ENCODE measurements at places on chromosomes 1 and 21.
A peak's percentile ranks its signal among the peaks of the same experiment; 100 is the strongest.

- H3K4me3 ChIP-seq = no peak overlapping the region
- H3K27me3 ChIP-seq = no peaks in the 10 kb centered on the region
- H3K4me1 ChIP-seq = peaks cover 18% of the 10 kb centered on the region
- DNase-seq = no peak
Observed at GRCh38 chr1:165852871-165853270, 25.5 kb downstream of the UCK2 start.

DNA sequence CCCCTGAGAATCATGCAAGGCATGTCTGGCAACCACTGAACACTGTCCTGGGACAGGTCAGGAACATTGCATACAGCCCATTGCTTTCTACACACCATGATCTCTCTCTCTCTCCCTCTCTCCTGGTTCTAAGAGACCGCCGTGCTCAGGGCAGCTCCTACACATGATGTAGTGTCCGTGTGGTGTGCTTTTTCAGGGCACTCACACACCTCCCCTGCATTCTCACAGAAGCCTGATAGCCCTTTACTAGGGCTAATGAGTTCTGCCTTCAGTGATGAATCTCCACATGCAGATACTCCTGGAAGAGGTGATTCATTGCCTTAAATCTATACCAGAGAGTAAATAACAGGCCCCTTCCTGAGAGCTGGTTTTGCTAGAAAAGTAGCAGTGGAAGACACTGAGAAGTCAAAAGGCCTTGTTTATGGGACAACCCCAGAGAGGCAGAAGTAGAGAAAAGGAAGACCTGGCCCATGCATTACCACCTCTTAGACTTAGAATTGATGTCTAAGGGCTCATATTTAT is 7.2 kb upstream of the OLFML2B start:
- DNase-seq = no peak
- H3K27me3 ChIP-seq = no peaks in the 10 kb centered on the region
- H3K4me1 ChIP-seq = peaks cover 5% of the 10 kb centered on the region
- H3K27ac ChIP-seq = no peak overlapping the region
- no peaks in the 10 kb centered on the region for H3K36me3 ChIP-seq

- peak overlapping the region; percentile 85 for H3K4me3 ChIP-seq
- peaks cover 3% of the 10 kb centered on the region for H3K4me1 ChIP-seq
- H3K36me3 ChIP-seq = no peaks in the 10 kb centered on the region
Observed at GRCh38 chr1:183635099-183635605, 431 bp downstream of the ARPC5 start.

- peak; percentile 49 for DNase-seq
- H3K4me1 ChIP-seq = no peaks in the 10 kb centered on the region
Observed at GRCh38 chr1:204507317-204508105, 8.7 kb upstream of the MDM4 start.

- peaks cover 5% of the 10 kb centered on the region for H3K27me3 ChIP-seq
- H3K36me3 ChIP-seq = no peaks in the 10 kb centered on the region
- H3K4me3 ChIP-seq = no peak overlapping the region
- no peak overlapping the region for H3K27ac ChIP-seq
Observed at GRCh38 chr1:40594187-40594531, 62.7 kb downstream of the ZNF684 start.

- no peak overlapping the region for H3K27ac ChIP-seq
- no peak overlapping the region for H3K4me3 ChIP-seq
- H3K4me1 ChIP-seq = peaks cover 12% of the 10 kb centered on the region
- no peaks in the 10 kb centered on the region for H3K27me3 ChIP-seq
Observed at GRCh38 chr1:23417570-23417969, 7.0 kb downstream of the TCEA3 start.

DNA sequence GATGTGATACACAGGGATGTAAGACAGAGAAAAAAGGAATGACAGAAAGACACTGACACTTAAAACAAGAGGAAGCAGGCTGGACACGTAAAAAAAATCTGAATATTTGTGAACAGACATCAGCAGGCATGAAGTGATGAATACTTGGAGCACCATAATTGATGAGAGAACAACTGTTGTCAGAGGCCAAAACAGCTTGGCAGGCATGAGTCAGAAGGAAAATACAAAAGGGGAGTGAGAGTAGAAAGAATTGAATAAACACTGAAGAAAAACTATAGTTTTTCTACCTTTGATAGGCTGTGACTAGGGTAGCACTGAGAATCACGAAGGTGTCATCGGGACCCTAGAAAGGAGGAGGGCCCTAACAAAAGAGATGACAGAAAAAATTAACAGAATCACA is 21.6 kb upstream of the GUCA2A start:
- H3K36me3 ChIP-seq = peaks cover 72% of the 10 kb centered on the region
- H3K4me3 ChIP-seq = no peak overlapping the region
- no peaks in the 10 kb centered on the region for H3K27me3 ChIP-seq
- peak overlapping the region; percentile 8 for H3K27ac ChIP-seq

- H3K36me3 ChIP-seq = no peaks in the 10 kb centered on the region
- peak; percentile 40 for DNase-seq
- no peaks in the 10 kb centered on the region for H3K27me3 ChIP-seq
- H3K27ac ChIP-seq = peak overlapping the region; percentile 75
Observed at GRCh38 chr1:232891656-232892317, 58.6 kb upstream of the NTPCR start.

DNA sequence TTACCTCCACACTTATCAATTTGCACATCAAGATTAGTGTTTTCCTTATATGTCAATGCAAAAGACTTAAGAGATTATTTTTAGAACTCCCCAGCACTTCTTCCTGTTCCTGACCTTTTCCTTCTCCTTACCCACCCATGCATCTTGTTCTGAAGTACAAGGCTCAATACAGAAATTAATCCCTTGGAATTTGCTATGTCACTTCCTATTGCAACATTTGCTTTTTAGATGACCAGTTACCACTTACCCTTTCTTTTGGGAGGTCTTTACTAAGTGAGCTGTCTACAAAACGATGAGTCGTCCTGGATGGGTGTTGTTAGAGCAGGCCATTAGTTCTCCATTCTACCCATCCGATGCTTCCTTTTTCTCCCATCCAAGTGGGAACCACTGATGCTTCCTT is 221.2 kb downstream of the FMN2 start:
- no peaks in the 10 kb centered on the region for H3K27me3 ChIP-seq
- H3K4me1 ChIP-seq = peaks cover 7% of the 10 kb centered on the region
- H3K36me3 ChIP-seq = no peaks in the 10 kb centered on the region
- no peak overlapping the region for H3K27ac ChIP-seq
- no peak overlapping the region for H3K4me3 ChIP-seq
- DNase-seq = peak; percentile 90

DNA sequence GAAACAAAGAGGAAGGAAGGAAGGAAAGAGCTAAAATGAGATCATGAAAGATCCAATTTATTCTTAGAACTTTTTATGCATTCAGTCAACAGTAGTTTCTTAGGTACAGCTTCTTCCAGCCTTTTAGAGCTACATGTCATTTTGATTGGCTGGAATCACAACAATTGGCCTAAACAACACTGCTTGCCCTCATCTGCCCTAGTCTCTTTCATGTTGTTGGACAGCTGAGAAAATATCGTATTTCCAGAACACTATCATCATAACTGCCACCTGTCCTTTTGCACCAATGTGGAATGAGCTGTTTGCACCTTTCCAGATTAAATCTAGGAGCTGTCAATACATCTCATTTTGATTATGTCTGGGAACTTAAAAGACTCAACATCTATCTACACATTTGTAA is 161.7 kb downstream of the TGFBR3 start:
- H3K4me3 ChIP-seq = no peak overlapping the region
- peaks cover 1% of the 10 kb centered on the region for H3K4me1 ChIP-seq
- no peak overlapping the region for H3K27ac ChIP-seq
- no peak for DNase-seq

DNA sequence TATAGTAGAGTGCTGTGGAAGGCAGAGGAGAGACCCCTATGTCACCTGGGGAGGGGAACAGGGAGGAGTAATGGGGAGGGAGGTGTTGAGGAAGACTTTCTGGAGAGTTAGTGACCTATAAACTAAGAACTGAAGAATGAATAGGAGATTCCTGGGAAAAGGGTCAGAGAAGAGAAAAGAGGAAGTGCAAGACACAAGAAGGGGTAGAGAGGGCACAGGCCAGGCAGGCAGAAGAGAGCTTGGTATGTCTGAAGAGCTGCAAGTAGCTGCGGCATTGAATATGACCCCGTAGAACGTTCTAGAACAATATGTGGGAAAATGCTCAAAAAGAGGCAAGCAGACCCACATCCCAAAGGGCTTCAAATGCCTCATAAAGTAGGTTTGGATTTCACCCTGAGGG is 361.2 kb downstream of the PRDM2 start:
- no peaks in the 10 kb centered on the region for H3K4me1 ChIP-seq
- no peaks in the 10 kb centered on the region for H3K36me3 ChIP-seq
- H3K27me3 ChIP-seq = no peaks in the 10 kb centered on the region
- DNase-seq = no peak
- H3K27ac ChIP-seq = no peak overlapping the region
